ENCODE measurements at places on chromosomes 5 and 9.
A peak's percentile ranks its signal among the peaks of the same experiment; 100 is the strongest.

- peak; percentile 81 for DNase-seq
These were observed 7.1 kb downstream of the TXNDC8 start for GRCh38 chr9:110330484-110331105.

DNA sequence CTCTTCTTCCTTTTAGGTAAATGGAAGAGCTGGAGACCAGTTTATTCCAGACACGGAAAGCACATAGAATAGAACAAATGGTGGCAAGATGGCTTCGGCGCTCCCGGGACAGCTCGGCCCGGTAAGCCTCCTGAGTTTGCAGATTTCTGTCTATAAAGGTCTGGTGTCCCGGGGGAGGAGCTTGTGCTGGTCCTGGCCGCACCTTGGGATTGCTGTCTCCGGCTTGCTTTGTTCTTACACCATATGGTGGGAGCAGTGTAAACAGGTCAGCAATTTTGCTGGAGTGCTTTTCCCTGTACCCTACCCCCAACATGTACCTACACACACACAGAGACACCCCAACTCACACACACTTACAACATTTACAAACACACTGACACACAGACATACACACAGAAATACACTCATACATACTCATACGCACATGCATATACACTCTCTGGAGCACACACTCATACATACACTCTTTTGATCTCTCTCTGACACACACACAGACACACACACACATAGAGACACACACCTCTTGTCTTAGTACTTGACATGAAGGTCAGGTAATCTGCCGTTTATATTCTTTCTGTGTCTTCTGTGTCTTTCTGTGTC is 42.0 kb downstream of the FRMPD1 start:
- no peak for DNase-seq

DNA sequence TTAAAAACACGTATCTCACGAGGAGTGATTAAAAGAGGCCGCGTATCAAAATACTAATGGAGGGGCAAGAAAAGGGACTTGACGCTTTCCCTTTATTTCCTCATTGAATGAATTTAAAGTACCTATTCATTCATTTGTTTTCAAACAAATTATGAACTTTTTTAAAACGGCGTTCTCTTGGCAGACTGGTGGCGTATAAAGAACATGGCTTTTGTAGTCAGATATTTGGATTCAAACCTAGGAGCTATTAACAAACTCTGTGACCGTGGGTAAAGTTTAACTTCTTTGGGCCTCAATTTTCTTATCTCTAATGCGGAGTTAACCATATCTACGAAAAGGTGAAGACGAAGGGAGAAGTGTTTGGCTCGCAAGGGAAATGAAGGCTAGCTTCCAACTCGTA is 876 bp downstream of the CAAP1 start:
- peak; percentile 12 for DNase-seq

DNA sequence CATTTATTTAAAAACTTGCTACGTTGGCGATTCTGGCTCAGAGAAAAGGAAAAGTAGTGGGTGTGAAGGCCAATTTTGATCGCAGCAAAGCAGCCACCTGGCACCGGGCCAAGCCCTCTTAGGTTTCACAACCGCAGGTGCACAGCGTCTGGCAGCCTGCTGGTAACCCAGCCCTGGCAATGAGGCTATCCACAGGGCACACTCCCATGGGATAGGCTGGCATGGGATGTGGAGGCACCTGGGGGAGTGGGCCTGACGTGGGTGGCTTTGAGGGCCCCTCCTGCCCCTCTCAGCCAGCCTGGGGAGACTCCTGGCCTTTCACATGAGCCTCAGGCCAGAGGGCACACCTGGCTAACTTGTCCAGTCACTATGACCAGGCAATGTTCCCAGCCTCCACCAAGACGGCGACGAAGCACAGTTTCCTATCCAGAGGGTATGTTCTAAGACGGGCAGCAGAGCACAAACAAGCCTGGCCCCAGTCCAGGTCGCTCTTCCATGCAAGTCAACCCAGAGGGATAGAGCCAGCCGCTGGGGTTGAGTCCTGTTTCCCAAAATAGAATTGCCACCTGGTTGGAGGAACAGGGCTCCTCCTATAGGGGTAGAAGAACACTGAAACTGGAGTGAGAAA is 19.0 kb downstream of the CMBL start:
- no peak for DNase-seq

- peak; percentile 62 for DNase-seq
These were observed 291.2 kb downstream of the CWC27 start for GRCh38 chr5:65059681-65060598.

- no peak for DNase-seq
These were observed 3.7 kb upstream of the PCDH1 start for GRCh38 chr5:141881886-141882285.

- DNase-seq, result peak; percentile 45
These were observed 43.6 kb downstream of the CCDC192 start for GRCh38 chr5:127746756-127747155.

DNA sequence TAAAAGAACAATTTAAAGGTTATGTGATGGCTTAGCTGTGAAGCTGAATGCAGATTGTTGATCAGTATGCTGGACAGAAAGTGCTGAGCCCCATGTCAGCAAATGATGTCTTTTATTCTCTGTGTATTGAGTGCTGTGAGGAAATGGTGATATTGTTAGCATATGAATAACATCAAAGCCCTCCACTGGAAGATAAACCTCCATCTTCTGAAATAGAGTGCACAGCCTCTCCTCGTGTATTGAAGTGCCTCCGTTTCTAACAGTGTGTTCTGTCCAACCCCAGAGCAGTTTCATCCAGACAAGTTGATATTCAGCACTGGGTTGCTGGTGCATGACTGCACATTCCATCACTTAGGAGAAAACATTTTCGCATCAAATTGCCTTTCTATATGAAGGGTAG is 242.9 kb downstream of the CSNK1G3 start:
- peak; percentile 14 for DNase-seq

- DNase-seq, result peak; percentile 29
These were observed 120.2 kb upstream of the RASA1 start for GRCh38 chr5:87147441-87147840.

GRCh38 chr5:55848783-55849182 is 2.4 kb upstream of the IL31RA start:
- no peak for DNase-seq

- peak; percentile 90 for DNase-seq
These were observed 89.2 kb upstream of the ERBIN start for GRCh38 chr5:65837139-65837538.

- DNase-seq, result no peak
These were observed 26.0 kb downstream of the BDP1 start for GRCh38 chr5:71481441-71481840.

- no peak for DNase-seq
These were observed 54.5 kb upstream of the KCNMB1 start for GRCh38 chr5:170443624-170444023.

All from iris pigment epithelial cell (primary cell).